CD4-positive, alpha-beta T cell treated with Interleukin-1 beta for 1 hour (primary cell): ENCODE measurements at places on chromosomes 6 and 20.

DNA sequence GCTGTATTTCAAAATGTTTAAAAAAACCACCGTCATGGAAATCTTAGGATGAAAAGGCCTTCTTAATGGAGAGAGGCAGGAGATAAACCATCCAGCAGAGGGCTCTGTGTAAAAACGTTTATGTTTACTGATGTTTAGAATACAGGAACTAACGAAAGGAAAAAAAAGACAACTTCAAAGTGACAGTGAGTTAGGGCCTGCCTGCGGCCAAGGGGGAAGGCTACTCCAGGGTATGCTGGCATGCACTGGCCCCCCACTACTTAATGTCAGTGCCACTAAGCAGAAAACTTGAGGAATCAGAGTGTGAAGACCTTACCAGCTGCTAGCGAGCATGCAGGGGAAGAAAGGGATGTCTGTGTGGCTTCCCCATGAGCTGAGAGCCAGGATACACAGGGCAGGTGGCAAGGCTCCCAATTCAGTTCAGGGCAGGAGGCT is 47.7 kb downstream of the AKAP7 start:
- no peak for DNase-seq

GRCh38 chr6:141726248-141726647 is 406.5 kb upstream of the GJE1 start:
- DNase-seq: no peak

- no peak for DNase-seq
Measured at GRCh38 chr6:135006386-135006914, 48.2 kb downstream of the HBS1L start.

- DNase-seq: no peak
Measured at GRCh38 chr6:36825452-36825851, 13.8 kb downstream of the CPNE5 start.

GRCh38 chr6:148998704-148999103 is 251.9 kb downstream of the UST start:
- DNase-seq: no peak

DNA sequence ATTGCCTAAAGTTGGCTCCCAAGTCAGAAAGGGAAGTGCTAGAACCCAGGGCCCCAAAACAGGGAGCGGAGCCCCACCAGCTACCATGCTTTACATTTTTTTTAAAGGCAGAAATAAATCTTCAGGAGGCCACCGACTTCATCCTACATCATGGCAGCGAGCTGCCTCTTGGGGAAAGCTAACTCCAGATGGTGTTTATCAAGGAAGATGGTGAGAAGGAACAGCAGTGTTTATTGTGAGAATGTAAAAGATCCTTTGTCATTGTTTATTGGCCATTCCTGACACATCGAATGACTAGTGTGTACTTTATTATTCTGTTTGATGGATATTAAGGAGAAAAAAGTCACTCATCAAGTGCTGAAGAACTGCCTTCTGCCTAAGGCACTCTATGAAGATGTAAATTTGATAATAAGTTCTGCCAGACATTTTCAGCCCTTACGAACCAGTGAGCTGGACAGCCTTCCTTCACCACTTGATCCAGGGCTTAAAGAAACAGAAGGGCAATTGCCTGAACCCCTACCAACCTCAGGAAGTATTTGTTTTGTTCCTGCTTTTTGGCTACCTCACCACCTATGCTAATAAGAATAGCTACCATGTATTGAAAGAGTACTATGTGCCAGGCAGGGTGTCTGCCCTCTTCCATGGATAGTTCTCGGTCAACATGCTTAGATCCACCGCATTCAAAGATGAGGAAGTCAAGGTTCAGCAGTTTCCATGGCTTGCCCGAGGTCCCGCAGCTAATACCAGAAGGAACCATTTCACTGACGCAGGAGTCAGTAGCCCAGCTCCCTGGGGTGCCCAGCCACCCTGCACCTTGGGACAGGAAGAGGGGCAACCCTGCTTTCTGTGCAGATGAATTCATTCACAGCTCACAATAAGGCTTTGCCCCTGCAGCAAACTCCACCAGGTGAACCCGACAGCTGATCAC is 194.7 kb upstream of the RREB1 start:
- no peak for DNase-seq

DNA sequence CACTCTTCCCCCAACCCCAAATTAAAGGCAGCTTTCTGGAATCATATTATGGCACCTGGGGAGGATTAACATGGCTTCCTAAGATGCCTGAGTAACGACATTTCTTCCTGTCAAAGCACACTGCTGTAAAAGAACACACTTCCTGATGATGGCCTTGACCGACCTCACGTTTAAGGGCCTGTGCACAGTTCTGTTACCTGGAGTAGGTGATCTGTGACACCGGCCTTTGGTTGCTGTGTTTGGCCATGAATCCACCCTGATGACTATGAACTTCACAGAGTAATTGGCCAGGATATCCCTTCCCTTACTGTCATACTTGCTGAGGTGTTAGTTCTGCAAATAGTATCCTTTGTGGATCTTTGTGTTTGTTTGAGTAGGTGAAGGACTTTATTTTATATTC is 45.8 kb downstream of the PLCB4 start:
- no peak for DNase-seq

- no peak for DNase-seq
Measured at GRCh38 chr6:166499350-166500163, 86.9 kb downstream of the RAMACL start.

- DNase-seq: no peak
Measured at GRCh38 chr20:51311636-51312479, 230.7 kb downstream of the NFATC2 start.

GRCh38 chr20:60484316-60484715 is 526.1 kb downstream of the CDH26 start:
- DNase-seq: no peak

DNA sequence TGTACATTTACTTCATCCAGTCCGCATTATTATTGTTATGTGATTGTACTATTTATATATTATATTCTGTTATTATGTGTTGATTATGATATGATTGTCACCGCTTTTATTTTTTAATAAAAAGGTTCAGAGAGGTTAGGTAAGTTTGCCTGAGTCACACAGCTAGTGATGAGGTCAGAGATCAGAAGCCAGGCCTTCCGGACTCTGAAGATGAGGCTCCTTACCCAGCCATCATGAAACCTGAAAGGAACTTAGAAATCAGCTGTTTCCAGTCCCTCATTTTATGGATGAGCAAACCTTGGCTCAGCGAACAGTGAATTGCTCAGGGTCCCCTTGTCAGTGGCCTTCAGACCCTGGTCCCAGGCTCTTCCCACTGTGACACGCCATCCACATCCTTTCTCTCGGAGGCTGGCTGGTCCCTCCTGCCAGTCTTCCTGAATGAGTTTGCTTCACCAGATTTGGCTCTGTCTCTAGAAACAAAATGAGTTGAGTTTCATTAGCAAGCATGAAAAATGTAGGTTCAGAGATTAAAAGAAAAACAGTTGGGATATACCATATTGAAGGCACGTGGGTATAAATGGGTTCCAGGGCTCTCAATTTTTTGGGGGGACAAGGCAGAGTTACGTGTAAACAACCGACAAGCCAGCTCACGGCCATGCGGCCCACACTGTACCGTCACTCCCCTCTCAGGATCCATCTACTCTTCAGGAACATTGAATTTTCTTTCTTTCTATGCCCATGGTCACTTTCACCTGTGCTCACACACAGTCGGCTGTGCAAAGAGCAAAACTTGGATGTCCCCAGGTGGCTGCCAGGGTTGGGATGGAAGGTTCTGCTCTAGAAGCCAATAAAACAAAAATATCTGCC is 132.9 kb downstream of the ZDHHC14 start:
- no peak for DNase-seq

- no peak for DNase-seq
Measured at GRCh38 chr6:140821196-140821595, 1311.5 kb upstream of the GJE1 start.

DNA sequence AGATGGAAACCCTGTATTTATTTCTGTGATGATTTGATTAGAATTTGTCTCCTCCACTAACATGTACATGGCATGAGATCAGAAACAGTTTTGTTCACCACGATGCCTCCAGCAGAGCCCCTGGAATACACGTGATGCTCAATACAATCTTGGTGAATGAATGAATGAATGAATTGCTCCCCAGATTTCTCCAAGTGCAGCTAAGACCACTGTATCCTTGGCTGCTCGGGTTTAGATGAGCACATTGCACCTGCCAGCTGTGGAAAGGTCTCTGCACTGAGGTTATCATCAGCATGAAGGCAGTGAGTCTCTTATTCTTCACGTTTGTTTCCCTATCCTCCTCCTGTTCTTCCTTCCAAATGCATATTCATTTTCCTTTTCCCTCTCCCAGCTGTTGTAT is 17.9 kb downstream of the CASS4 start:
- DNase-seq: no peak

- peak; percentile 22 for DNase-seq
Measured at GRCh38 chr6:131250122-131250521, 114.9 kb downstream of the AKAP7 start.

- no peak for DNase-seq
Measured at GRCh38 chr6:55536391-55536956, 42.5 kb downstream of the HMGCLL1 start.

- DNase-seq: no peak
Measured at GRCh38 chr20:52828199-52828598, 144.0 kb upstream of the TSHZ2 start.

DNA sequence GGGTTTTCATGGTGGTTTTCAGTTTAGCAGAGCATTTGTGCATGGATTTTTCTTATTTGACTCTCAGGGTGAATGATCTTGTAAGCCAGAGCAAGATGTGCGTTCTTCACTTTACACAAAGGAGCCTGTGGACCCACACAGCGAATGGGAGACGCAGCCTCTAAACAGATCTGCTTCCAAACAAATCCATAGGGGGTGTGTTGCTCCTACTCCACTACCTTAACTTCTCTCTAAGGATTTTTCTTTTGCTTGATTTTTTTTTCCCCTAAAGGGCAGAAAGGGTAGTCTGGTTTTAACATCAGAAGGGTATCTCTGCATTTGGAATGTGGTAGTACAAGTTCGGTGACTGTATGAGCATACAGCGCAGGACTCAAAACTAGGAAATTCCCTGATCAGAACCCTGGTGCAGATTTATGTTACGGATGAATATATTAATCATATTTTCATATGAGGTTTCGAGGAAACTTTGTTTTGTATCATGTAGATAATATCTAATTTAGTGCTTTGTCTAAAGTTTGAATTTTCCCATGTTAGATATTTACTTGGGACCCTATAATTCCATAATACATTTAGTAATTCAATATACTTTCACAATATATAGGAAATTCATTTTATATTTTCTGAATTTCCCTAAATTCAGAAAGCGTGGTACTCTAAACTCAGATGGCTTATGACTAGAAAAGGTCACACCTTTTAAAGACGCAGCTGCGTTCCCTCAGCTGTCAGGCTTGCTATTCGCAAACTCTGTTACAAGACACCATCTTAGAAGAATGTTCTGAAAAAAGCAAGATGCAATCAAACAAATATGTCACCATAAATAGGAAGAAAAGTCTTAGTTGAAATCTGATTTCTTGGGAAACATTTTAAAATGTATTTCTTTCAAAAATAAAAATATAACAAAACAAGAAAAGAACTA is 196.9 kb downstream of the TMEM242 start:
- no peak for DNase-seq

GRCh38 chr20:52193886-52194545 is 2.4 kb upstream of the ZFP64 start:
- no peak for DNase-seq

DNA sequence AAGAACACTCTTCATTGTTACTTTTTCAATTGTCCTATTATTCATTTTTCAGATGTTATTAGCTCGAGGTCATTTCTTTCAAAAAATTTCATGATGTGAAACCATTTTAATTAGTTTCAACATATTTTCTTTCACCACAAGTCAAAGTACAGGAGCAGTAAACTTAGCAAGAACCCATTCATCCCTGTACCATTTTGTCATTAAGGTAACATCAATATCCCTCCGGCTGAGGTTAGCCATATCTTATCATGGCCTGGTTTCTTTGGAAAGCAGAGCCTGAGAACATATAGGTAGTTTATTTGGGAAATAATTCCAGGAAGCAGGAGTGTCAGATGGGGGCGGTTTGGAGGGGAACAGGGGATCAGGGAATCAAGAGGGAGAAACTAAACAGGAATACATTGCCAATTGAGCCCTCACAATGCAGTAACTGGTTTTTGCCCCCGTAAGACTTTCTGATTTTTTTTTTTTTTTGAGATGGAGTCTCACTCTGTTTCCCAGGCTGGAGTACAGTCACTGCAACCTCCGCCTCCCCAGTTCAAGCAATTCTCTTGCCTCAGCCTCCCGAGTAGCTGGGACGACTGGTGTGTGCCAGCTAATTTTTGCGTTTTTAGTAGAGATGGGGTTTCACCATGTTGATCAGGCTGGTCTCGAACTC is 83.7 kb downstream of the MKKS start:
- DNase-seq: no peak

- no peak for DNase-seq
Measured at GRCh38 chr6:45818655-45819054, 197.0 kb downstream of the CLIC5 start.

- DNase-seq: no peak
Measured at GRCh38 chr6:147108259-147108910, 95.8 kb upstream of the STXBP5 start.

DNA sequence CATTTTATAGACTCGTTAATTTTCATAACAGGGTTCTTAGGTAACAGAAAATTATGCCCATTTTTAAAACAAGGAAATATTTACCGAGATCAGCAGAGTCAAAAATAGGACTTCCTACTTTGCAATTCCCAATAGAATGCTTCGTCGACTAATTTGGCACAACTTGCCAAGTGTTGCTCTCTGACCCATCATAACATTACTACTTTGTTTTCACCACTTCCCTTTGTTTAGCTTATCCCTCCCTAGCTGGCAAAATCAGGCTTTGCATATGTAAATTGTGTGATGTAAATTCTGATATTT is 914 bp upstream of the RANBP9 start:
- DNase-seq: no peak

DNA sequence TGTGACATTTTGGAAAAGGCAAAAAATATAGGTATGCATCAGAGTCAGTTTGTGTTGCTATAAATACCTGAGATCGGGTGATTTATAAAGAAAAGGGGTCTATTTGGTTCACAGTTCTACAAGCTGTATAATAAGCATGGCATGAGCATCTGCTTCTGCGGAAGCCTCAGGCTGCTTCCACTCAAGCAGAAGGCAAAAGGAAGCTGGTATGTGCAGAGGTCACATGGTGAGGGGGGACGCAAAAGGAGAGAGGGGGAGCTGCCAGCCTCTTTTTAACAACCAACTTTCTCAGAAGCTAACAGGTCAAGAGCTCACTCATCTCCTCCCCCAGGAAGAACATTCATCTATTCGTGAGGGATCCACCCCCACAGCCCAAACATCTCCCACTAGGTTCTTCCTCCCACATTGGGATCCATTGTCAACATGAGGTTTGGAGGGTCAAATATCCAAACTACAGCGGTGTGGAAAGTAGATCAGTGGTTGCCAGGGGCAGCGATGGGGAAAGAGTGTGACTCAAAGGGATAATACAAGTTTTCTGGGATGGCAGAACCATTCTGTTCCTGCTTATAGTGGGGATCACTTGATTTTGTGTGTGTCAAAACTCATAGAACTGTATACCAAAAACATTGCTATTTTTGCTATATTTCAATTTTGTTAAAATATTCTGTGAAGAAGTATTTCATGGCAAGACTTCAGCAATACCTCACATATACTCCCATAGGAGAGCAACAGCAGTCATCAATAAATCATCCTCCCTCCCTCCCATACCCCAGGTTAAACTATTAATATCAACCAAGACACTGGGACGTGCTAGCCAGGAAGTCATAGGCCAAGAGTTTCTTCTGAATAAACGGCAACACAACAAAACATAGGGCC is 9.9 kb upstream of the FAM50B start:
- no peak for DNase-seq

GRCh38 chr6:33599413-33599938 is 19.4 kb upstream of the BAK1 start:
- no peak for DNase-seq
